ENCODE measurements at places on chromosomes 2 and 18. TPM values are rescaled to one million over a fixed set of nuclear protein-coding genes. Genes with fewer than 3 reads are reported as not detected.

DNA sequence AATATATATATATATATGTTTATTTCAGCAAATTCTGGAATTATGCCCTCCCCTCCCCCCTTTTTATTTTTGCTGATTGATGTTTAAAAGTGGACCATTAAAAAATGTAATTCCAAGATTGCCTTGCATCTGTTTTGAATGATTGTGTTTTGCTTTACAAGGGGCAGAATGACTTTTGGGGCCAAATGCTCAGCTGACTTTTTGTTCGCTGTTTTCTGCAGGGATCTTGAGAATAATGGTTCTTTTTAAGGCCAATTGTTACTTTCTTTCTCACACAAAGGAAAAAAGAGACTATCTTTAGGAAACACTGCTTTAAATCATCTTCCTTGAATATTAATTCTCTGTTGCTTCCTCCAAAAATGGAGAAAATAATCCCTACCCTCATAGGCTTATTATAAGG, 95.9 kb downstream of the FMNL2 start:
- DNase-seq = no peak

DNA sequence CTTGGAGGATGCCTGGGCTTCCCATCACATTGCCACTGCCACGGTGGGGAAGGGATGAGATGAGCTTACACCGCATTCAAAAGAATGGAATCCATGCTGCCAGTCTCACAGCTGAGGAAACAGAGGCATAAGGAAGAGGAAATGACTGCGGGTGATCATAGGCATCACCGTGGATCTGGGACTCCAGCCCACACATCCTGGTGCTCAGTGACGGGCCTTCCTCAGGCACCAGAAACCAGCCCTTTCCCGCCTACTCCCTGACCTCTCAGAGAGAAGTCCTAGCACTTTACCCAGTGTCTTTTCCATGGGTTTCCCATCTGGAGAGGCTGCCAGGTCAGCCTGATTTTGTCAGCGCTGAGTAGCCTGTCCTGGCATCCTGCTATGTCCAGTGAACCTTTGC, 5.3 kb upstream of the PLB1 start:
- no peak for DNase-seq

DNA sequence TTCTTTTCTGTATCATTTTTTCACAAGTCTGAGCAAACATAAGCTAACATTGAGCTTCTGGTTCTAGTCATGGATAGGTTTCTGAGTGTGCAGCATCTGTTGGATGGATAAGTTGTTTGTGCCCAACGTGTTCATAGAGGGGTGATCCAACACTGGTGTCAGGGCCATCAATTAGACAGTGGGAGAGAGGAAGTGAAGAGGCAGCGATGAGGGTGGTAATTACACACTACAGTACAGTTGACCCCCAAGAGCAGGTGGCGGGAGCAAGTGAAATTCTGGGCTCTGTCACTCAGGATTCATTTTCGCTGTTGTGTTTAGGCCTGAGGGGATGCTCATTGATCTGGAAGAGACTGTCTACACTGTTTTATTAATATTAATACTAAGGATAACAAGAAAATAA, 180.0 kb upstream of the CXCR4 start:
- no peak for DNase-seq

- no peak for DNase-seq
These were observed 342.9 kb upstream of the ACVR2A start for GRCh38 chr2:147501968-147502367.

DNA sequence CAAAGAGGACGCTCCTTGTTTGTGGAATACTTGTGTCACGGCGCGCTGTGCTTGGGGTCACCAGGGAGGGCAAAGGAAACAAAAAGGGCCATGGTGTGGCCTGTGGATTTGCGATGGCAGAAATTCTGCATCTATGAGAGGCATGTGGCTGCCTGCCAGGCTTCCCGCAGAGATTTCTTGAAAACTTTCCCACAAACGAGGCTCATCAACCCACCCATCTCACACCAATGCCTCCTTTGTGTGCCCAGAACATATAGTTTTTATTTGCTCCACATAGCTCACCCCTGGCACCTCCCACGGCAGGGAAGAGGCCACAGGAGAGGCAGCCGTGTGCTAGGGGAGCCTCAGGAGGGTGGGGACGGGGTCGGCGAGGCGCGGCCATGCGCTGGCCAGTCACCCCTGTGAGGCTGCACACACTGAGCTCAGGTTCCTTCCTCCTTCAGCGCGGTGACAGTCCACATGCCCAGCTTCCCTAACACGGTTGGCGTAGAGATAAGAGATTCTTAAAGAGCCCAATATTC, 100.3 kb downstream of the MBP start:
- no peak for DNase-seq

GRCh38 chr2:197853549-197853948, 49.2 kb downstream of the PLCL1 start:
- DNase-seq = no peak

- DNase-seq = no peak
These were observed 222.5 kb upstream of the SESTD1 start for GRCh38 chr2:179487010-179487731.

DNA sequence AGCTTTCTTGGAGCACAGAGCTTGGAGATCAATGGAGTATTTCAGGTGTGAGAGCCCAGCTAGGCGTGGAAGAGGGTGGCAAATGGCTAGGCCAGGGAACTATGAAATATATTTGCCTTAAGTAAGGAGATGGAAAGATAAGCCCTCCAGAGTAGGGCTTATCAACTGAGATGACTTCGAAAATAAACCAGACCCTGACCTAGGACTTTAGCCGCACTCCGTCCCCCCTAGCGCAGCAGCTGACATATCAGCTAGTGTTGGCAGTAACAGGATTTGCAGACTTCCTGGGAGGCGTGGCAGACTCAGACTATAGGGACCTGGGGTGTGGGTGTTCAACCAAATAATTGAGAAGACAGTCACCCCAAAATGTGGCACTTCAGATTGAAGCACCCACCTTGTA, 127.7 kb upstream of the EPAS1 start:
- DNase-seq = no peak

LDLRAD4 gene
- 9.7 TPM for polyA plus RNA-seq

GRCh38 chr2:172253190-172254052, 150.7 kb upstream of the DLX2 start:
- no peak for DNase-seq

DNA sequence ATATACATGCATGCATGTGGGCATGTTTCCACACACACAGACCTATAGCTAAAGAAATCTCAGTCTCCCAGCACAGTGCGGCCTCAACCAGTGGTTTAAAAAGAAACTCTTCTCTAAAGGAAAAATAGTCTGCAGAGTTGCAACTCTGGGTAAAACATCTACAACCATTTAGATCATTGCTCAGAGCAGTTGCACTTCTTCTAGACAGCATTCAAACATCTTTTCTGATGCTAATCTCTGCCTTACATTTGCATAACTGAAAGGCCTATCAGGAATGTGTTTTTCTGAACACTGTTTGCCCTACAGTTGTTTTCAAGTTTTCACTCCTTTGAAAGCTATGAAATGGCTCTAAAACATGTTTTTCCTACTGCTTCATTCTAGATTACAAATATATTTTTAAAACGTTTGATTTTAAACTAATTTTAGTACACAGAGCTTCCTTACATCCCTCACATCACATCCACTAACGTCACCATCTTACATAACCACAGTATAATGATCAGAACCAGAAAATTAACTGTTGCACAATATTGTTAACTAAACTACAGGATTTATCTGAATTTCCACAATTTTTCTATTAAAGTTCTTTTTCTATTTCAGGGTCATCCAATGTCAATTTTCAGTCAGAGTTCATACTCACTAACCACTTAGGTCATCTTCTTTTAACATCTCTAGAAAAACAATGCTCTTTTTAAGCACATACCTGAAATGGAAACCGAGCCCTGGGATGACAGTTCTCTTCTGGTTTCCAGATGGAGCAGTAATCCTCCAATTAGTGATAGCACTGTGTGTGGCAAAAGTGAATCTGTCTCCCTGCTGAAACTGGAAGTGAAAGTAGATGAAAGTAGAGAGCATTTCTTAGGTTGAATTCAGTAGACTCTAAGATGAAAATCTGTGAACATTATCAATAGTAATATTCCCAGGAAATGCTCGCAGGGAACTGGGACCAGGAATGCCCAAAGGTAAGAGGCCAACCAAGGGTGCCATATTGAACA, 501.6 kb upstream of the GCFC2 start:
- DNase-seq = no peak

GRCh38 chr18:46214435-46214834, 110.2 kb downstream of the HAUS1 start:
- DNase-seq = no peak

DNA sequence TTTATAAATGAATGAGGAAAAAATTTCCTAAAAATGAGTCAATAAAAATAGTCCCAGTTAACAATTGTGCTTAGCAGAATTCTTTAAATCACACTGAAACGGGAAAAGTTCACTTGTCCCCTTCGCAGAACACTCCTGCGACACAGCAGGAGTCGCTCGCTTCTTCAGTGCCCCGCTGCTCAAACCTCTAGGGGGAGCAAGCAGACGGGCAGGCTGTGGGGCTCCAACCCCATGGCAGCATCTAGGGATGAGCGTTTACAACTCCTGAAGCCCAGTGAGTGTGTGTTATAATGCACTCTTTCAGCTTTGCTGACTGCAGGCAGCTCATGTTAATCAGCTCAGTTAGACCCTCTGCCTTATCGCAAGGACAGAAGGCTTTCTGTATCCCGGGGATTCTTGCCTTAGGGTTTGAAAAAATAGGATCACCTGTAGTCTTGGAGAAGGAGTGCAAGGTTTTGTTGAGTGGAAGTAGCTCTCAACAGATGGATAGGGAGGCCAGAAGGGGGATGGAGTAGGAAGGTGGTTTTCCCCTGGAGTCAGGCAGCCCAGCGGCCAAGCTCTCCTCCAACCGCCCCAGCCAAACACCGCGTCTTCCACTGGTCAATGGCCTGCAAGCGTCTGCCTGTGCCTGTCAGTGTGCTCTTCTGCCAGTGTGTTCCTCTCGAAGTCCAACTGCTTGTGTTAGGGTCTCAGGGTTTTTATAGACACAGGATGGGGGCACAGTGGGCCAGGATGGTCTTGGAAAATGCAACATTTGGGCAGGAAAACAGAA, 1977.7 kb upstream of the LRRTM1 start:
- no peak for DNase-seq

DNA sequence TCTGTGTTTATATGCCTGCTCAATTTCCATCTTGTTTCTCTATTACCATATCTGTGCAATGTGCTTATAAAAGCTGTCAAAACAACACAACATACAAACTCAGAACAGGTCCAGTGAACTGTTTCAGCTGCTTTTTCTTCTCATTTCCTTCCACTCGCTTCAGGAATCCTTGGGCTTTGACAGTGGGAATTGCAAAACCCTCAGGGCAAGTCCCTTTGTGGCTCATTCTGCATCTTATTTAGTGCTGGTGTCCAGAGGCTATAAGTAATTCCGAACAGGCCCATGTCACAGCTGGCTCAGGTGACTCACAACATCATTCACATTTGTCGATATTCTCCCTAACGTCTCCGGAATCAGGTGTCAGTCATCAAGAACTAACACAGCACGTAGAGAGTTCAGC, 309.9 kb upstream of the ZNF521 start:
- no peak for DNase-seq

NHEJ1 gene
- 22.2 TPM for polyA plus RNA-seq

- DNase-seq = no peak
These were observed 15.7 kb downstream of the CNDP2 start for GRCh38 chr18:74511823-74512222.

DNA sequence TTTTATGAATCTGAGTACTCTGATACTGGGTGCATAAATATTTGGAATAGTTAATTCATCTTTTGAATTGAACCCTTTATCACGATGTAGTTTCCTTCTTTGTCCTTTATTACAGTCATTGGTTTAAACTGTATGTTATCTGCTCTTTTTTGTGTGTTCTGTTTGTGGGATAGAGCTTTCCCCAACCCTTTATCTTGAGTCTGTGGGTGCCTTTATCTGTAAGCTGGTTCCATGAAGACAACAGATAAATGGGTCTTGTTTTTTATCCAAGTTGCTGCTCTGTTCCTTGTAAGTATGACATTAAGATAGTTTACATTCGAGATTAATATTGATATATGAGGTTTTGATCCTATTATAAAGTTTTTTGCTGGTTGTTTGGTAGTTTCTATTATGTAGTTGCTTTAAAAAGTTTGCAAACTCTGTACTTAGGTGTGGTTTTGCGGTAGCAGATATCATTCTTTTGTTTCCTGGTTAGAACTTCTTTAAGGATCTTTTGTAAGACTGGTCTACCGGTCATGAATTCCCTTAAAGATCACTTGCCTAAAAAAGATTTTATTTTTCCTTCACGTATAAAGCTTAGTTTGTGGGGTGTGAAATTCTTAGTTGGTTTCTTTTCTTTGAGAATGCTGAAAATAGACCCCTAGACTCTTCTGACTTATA, 1451.3 kb upstream of the SLC39A10 start:
- DNase-seq = no peak

DNA sequence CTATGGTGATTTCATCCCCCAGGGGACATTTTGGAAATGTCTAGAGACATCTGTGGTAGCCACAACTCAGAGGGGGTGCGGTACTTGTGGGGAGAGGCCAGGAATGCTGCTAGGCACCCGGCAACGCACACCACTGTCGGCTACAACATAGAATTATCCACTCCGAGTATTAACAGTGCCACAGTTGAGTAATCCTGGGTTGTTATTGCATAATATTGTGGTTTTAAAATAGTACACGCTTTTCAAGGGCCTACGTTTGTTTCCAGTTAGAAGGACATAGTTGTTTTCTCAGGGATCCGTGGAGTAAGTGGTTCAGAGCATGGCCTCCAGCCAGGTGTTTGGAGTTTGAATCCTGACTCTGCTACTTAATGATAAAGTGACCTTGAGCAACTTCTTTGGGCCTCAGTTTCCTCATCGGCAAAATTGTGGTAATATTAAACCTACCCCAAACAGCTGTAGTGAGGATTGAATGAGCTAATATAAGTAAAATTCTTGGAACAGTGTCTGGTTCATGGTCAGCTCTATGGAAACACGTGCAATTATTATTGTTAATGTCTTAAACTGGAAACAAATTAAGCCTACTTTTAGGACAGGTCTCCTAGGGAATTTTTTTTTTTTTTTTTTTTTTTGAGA, 24.5 kb downstream of the CYP27A1 start:
- no peak for DNase-seq

DNA sequence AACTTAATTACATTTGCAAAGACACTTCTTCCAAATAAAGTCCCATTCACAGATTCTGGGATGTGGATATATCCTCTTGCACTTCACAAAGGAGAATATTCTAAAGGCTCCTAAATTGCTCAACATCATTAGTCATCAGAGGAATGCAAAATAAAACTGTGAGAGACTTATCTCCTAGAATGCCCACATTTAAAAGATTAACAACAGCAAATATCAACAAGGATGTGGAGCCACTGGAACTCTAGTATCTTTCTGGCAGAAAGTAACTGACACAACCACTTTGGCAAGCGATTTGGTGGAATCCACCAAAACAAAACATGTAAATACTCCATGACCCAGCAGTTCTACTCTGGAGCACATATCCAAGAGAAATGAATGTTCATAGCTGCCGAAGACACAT, 4.6 kb downstream of the NEU2 start:
- no peak for DNase-seq

GAREM2 gene
- polyA plus RNA-seq = 6.7 TPM

GRCh38 chr2:101114815-101115214, 36.4 kb downstream of the TBC1D8 start:
- DNase-seq = no peak

DNA sequence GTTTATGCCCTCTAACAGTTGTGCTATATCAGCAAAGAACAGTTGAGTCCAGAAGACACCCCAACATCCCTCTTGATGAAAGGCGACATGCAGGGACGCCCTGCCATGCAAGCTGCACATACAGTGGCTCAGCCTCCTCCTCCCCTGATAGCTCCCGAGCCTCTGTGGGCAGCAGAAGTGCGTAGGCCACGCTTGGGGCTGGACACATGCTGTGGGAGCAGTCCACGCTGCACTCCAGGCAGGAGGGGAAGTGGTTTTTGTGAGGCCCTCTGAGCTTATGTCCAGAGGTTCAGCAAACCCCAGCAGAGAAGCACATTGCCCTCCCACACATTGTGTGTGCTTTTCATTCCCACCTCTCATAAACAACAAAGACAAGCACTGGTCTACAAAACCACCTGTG, 162.1 kb downstream of the SEPTIN10 start:
- DNase-seq = no peak

All from left kidney (tissue), 8 donors.